Smooth muscle cell of the brain vasculature (primary cell): ENCODE measurements at places on chromosomes 6 and 20.

- no peak for DNase-seq
These were observed 115.2 kb downstream of the LY86 start for GRCh38 chr6:6703699-6704098.

- no peak for DNase-seq
These were observed 49.6 kb upstream of the CCDC28A start for GRCh38 chr6:138724015-138724414.

- no peak for DNase-seq
These were observed 229.4 kb downstream of the FNDC1 start for GRCh38 chr6:159398633-159399032.

GRCh38 chr6:143536866-143537691, 25.6 kb upstream of the FUCA2 start:
- no peak for DNase-seq

- DNase-seq, result no peak
These were observed 15.2 kb upstream of the CST3 start for GRCh38 chr20:23652926-23653325.

DNA sequence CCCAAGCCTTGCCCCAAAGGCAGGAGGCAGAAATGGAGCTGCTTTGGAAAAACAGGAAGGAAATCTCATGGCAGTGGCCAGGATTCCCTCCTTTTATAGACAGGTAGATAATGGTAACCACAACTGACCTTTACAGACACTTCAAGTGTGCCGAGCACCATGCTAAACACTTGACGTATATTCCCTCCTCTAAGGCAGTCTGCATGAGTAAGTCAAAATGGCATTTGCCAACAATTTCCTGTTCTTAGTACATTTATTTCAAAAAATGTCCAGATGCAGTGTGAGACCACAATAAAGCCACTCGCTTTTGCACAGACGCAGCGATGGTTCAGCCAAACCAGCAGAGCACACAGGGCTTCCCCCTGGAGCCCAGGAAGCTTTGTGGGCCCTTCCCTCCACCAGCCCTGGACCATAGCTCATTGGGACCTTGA, 16.5 kb upstream of the GPR6 start:
- no peak for DNase-seq

DNA sequence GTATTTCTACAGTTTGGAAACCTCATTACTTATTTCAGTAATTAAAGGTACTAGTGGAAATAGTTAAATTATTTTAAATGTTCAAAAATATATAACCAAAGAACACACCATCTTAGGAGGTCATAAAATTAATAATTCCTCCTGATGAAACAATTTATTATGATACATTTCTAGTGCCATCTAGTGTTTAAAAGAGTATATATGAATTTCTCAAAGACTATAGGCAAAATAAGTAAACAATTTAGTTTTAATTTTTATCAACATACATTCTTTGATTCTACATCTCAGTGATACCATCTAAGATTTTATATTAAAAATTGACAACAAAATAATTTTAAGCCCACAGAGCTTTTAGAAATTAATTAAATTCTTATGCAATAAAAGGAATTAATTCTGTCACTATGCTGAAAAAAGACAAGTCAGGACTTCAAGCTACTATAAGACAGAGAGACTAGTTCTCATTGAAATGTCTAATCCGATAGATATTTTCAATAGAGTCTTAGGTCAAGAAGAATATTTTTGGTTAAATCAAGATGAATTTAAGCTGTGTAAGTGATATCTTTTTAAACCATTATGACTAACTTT, 107.8 kb upstream of the RNF217 start:
- no peak for DNase-seq

DNA sequence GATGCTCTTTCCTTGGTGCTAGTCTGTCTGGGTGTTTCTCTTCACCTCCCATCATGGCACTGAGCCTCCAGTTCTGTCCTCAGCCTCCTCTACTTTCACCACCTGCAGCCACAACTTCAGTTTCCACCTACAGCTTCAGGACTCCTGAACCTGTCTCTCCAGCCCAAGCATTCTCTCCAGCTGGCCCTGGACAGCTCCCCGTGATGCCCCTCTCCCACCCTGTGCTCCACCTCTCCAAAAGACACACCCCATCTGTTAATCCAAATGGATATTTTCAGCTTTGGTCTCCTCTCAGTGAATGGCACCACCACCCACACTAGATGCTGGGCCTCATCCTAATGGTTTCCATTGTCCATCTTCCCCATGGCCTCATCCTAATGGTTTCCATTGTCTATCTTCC, 79.5 kb upstream of the NEDD9 start:
- no peak for DNase-seq

- no peak for DNase-seq
These were observed 16.3 kb upstream of the SMAP1 start for GRCh38 chr6:70651326-70651905.

- no peak for DNase-seq
These were observed 30.2 kb downstream of the C20orf173 start for GRCh38 chr20:35499271-35499670.

DNA sequence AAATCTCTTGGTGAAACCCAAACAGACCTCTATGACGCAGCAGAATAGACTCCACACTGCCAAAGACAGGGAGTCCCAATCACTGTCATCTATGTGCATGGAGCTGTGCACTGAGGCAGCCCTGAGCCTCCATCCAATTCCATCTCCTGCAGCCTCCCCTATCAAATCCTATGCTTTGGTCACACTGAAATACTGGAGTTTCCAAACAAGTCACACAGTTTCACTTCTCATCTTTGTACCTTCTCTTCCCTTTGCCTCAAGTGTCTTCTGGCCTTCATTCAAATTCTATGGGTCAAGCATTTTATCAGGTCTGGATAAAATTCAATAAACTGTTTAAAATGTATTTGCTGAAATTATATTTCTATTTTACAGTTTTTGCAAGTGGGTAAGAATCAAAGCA, 38.5 kb downstream of the FBXL4 start:
- DNase-seq, result no peak

- no peak for DNase-seq
These were observed 30.5 kb downstream of the MUC22 start for GRCh38 chr6:31040801-31041200.

- no peak for DNase-seq
These were observed 24.8 kb upstream of the CCND3 start for GRCh38 chr6:41966214-41966920.

GRCh38 chr6:33417128-33417902, 592 bp downstream of the CUTA start:
- DNase-seq, result no peak

DNA sequence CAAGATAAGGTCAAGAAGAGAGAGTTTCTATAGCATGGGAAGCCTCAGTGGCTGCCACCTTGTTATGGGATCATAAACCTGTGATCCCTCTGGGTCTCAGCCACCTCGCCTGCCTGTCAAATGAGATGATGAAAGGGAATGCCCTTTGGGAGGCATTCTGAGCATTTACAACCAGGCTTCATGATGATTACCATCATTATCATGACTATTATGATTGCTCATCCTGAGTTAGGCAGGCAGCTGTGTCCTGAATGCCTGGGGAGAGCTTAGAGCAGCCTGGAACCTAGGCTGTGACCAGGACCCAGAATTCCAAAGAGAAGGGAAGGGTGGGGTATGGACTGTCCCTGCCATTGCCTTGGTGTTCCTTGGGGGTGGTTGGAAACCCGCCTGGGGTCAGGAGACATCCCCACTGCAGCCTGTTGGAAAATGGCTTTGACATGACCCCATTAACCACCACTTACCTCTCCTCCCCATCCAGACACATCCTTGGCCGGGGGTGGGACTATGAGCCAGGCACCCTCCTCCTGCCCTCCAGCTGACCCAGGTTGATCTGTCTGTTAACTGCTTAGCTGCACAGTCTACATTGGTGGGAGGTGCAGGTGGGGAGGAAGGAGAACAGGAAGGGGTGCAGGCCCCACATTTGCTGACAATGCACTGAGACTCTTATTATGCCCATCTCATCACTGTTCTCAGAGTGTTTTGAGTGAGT, 51.9 kb downstream of the LRFN2 start:
- DNase-seq, result no peak

DNA sequence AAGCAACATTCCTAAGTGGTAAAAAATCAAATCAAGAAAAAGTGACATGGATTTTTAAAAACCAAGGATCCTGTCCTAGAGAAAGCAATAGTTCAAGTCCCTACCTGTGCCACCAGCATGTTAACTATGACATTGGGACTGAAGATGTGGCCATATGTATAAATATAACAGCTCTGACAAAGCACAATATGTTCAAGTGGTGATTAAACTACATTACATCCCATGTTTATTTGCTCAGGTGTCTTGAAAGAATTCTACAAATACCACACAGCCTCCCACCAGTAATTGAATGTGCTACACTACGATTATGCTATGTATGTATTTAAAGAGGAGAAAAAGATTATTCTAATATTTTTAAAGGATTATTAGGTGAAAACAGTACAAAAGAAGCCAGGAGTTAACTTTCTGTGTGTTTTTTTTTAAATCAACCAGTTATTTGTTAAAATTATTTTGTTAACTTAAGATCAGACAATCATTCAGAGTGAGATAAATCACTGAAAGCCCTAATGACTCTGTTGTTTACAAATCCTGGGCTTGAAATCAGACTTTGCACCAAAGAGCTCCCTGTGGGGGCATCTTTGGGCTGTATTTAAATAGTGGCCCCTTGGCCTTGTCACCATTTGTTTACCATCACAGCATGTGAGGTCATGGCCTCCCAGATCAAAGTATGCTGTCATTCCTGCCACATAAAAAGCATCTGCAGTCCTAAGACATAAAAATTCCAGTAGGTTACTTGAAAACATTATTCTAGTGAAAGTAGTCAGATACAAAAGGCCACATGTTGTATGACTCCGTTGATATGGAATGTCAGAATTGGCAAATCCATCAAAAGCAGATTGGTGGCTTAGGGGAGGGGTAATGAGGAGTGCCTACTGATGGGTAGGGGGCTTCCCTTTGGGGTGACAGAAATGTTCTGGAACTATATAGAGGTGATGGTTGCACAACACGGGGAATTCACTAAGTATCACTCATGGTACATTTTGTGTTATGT, 17.1 kb downstream of the TTLL2 start:
- DNase-seq, result no peak

DNA sequence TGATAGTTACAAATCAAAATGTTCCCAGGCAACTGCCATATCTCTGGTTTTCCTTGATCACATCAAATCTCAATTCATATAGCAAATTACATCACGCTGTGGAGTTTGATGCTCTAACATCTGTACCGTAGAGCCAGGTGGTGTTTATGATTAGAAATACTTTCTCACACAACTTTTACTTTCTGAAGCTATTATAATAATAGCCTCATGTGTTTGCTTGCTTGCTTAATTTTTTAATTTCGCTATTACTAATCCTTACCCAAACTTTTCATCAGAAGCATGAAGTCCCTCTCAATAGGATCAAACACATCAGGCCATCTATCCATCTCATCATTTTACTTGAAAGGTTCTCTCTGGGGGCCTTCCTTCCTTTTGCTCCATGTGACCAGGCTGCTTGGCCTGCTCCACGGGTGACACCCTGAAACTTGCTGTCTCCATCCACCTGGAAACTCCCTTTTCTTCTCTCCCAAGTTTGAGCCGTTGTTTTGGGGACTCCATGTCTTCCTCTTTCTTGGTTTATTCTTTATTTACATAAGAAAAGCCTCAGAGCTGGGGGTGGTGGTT, 75.4 kb downstream of the ADAT2 start:
- no peak for DNase-seq

DNA sequence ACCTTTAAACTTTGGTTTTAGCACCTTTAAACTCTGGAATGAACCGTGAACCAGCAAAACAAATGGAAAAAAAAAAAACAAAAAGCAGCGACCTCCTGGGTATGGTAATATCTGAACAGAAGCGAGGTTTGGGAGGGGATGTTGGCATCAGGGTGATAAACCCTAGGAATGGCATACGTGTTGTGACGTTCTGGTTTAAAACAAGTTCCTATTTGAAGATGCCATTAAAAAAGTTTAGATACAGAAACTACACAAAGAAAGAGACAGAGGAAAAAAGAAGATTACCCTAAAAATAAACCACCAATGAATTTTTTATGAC, 60.4 kb downstream of the ATXN1 start:
- no peak for DNase-seq

- no peak for DNase-seq
These were observed 12.9 kb upstream of the EMILIN3 start for GRCh38 chr20:41379551-41379950.

- DNase-seq, result no peak
These were observed 40.3 kb downstream of the MAP3K5 start for GRCh38 chr6:136751991-136752390.

GRCh38 chr6:10588562-10589428, 67.6 kb downstream of the GCNT2 start:
- DNase-seq, result no peak

DNA sequence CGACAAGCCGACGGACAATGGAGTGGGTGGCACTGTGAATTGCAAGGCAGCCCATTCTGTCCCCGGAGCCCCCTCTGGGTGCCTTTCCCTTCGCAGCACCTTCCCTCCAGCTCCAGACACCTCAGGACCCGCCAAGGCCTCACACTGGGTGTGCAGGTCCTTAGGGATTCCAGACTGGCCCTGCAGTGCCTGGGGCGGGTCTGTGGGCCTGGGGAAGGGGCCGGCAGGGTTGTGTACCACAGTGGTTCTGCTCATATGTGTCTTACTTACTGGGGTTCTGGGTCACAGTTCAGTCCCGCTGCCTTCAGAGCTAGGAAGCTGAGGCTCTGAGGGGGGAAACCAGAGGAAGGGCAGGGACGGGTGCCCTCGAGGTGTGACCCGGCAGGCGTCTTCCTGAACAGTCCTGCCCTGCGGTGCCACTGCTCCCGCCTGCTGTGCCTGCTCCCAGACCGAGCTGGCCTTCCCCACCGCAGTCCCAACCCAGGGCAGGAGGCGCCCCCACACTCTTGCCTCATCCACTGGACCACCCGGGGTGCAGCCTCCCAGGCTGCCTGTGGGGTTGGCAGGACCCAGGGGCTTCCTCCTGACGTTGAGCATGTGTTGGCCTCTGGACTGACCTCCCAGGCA, 16.3 kb upstream of the SLCO4A1 start:
- DNase-seq, result no peak

- DNase-seq, result no peak
These were observed 41.1 kb upstream of the TRDN start for GRCh38 chr6:123677897-123678296.

GRCh38 chr20:46222521-46223007, 85.7 kb downstream of the CDH22 start:
- DNase-seq, result no peak

DNA sequence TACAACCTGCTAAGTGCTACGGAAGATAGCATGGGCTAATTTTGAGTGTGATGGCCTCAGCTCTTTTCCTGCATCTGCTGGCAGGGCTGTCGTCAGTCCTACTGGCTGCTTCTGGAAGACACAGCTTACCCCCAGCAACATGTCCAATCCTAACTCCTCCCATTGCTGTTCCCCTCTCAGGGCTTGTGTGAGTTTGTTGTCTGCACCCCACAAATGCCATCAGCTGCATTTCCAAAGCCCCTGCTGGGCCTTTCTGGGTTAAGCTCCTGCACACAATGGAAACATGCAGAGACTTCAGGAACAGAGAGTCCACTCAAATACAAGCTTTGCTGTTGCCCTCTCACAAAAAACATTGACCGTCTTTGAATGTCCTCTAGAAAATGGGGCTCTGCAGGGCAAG, 84.7 kb downstream of the RNF182 start:
- DNase-seq, result no peak
